ENCODE measurements at places on chromosomes 1 and 21.

- no peak for DNase-seq
These were observed 32.7 kb downstream of the MRPS6 start for GRCh38 chr21:34105947-34106541.

DNA sequence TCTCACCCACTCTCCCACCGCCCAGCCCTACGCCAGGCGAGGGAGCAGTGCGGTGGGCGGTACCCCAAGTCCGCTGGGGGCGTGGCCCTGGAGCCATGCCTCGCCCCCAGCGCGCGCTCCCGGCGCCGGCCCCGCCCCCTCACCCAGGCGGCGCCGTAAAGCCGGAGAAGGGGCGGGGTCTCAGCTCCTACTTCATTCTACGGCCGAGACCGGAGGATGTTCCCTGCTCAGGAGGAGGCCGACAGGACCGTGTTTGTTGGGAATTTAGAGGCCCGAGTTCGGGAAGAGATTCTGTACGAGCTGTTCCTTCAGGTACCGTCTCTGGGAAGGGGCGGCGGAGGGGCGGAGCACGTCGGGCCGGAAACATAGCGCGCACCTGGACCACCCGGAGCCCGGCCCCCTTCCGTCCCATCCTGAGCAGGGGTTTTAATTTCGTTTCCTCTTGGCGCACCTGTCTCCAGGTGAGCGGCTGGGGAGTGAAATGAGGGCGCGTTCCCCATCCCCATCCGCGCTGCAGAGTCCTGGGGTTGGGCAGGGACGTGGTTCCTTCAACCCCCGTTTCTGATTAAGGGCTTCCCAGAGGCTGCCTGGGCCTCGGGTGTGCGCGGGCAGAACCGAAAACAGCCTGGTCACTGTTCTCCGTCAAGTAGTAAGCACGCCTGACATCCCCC is at the start of gene RBM11:
Gene RBM11, plus strand, starts transcription at position 187 of the 671 bp plus-strand sequence. Its CDS starts 30 bp downstream, at position 217.
- peak; percentile 55 for DNase-seq

GRCh38 chr1:179055937-179056336 is 25.9 kb upstream of the TOR3A start:
- DNase-seq = no peak

DNA sequence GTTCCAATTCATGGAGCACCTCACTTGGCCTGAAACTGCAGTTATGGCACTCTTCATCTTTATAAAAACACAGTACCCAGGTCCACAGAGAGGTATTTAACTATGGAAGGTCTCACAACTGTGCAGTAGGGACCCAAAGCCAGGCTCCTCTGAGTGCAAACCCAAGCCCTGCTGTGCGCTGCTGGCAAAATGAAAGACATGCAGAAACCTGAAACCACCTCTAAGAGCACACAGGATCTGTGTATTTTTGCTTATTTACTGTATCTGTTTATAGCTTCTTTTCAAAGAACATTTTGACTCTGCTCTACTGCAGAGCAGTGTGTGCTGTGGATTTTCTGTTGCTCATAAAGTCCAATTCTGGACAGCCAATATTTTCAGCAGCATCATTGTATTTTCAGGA is 166.6 kb downstream of the DSCAM start:
- DNase-seq = no peak

DNA sequence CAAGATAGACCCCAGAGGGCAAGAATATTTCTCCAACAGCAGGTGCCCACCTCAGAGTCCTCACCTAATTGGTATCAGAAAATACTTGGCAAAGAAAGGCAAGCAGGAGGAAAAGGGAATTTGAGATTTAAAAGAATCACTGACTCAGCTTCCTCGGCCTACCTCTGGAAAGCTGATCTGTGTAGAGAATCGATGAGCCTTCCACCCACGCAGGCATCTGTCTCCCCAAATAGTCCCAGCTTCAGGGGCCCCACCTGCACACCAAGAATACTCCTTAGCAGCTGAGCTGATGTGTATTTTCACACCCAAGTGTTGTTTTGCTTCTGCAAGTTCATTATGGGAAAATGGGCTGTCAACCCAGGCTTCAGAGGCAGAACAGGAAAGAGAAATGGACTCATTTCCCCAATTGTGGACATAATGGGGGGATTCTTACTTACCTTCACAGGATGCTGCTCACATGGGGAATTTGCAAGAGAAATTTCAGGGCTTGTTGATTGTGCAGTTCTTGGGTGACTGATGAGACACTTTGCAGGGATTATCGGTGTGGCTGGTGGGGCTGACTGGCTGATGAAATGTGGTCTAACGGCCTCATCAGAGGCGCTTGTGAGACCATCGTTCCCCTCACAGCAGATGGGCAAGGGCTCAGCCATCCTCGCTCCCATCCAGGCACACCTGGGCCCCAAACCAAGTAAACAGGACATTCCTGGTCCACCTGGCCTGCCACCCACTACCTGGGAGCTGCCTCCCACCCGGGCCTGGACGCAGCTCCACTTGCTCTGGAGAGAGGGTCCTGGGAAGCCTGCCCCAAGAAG is 436.3 kb downstream of the PTPRU start:
- no peak for DNase-seq

GRCh38 chr1:156310962-156311361 is 11.9 kb upstream of the VHLL start:
- DNase-seq = no peak

DNA sequence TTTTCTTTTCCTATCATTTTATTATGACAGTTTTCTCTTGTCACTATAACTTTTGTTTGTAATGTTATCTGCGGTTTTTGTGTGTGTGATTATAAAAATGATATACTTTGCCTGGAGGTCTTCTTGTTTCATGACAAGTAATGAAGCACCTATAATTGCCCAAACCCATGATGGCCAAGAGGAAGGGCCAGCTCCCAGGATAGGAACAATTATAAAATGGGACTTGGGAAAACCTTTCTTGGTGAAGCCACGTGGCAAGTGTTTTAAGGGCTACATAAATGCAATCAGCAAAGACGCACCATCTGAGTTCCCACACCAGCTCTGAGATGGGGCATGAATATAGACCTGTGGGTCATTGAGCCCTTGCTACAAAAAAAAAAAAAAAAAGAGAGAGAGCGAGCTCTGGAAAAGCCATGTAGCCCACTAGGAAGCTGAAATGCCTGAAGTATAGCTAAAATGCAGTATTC is 462.6 kb upstream of the RUNX1 start:
- no peak for DNase-seq

GRCh38 chr1:68101829-68102228 is 51.4 kb upstream of the DIRAS3 start:
- no peak for DNase-seq

DNA sequence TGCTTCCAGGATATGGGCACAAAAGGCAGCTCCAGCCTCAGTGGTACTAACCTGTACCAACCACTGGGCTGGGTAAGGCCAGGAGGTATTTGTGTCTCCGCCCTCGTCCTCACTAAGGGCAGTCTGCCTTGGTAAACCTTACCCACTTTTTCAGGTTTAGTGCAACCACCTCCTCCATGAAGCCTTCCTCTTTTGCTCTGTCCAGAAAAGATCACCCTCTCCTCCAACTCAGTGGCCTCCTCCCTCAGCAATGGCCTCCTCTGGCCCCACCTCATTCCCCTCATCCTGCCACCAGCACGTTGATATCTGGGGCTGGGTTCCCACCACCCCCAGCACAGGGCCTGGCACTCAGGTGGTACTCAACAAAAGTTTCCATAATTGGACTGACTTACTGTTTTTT is 161.5 kb downstream of the GRIK3 start:
- no peak for DNase-seq

GRCh38 chr21:43027846-43028731 is 47.5 kb downstream of the CBS start:
- no peak for DNase-seq

DNA sequence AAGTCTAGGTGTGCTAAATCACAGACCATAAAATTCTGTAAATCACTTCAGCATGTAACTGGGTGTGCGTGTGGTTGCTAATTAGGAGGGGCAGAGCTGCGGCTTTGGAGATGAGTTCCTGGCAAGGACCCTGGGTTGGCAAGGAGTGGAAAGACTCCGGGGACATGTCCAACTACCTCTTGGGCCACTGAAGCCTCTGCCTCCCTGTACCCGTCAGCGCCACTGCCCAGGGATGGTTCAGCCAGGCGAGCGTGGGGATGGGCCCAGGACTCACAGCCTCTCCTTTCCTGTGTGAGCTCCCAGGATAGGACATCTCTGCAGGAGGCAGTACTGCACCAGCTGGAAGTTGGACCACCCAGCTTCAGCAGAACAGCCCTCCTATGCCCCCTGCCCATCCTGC is 386.4 kb upstream of the VAMP3 start:
- DNase-seq = no peak

DNA sequence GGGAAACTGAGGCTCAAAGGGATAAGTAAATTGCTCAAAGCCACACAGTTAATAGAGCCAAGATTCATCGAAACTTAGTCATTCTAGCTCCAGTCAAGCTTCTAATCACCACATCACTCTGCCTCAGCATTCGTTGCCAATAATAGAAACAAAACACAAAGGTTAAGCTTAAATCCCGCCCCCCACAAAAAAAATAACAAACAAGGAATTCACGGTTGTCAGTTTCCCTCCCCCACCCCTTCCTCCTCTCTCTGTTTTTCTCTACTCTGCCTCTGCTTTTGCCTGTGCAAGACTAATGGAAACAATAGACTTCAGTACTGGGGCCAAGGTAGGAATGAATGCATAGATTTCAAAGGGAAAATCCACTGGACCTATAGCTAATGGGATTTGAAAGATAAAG is 70.7 kb upstream of the ZNF644 start:
- no peak for DNase-seq

DNA sequence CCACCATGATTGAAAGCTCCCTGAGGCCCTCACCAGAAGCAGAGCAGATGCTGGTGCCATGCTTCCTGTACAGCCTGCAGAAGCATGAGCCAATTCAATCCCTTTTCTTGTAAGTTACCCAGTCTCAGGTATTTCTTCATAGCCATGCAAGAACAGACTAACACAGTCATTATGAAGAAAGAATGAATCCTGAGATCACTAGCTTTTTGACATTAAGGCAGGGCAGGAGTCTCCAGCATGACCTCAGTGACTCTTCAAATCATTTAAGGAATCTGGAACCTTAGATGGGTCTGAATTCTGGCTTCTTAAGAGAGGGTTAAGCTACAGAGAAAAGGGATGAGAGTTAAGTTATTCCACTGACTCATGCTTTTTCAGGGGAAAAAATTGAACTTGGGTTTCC is 79.0 kb downstream of the PTPN14 start:
- no peak for DNase-seq

GRCh38 chr1:8745749-8746390 is 71.6 kb downstream of the RERE start:
- DNase-seq = no peak

- no peak for DNase-seq
These were observed 20.3 kb downstream of the SUSD4 start for GRCh38 chr1:223343692-223344091.
